T1000 (cell line): ENCODE measurements at places on chromosomes 7 and 10.

GRCh38 chr7:55348502-55348901, 16.6 kb upstream of the LANCL2 start:
- no peak for DNase-seq

DNA sequence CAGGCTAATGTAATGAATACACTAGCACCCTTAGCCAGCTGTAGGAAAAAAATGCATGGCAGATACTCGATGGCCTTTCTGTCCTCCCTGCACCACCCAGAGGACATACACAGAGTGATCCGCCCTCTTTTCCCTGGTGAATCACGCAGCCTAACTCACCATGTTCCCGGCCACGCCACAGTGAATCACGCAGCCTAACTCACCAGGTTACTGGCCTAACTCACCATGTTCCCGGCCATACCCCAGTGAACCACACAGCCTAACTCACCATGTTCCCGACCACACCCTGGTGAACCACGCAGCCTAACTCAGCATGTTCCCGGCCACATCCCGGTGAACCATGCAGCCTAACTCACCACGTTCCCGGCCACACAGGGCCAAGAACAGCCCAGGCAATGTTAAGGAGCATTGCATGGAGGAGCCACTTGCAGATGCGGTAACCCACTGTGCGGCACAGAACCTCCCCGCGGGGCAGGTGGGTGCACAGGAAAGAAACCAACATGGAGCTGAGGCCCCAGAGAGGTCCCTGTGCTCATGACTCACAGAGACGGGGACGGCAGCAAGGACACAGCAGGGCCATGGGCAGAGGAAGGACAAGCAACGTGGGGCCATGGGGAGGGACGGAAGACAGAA, 508.5 kb downstream of the DNAJB6 start:
- no peak for DNase-seq

GRCh38 chr10:62636825-62637248, 167.7 kb upstream of the ADO start:
- DNase-seq: no peak

DNA sequence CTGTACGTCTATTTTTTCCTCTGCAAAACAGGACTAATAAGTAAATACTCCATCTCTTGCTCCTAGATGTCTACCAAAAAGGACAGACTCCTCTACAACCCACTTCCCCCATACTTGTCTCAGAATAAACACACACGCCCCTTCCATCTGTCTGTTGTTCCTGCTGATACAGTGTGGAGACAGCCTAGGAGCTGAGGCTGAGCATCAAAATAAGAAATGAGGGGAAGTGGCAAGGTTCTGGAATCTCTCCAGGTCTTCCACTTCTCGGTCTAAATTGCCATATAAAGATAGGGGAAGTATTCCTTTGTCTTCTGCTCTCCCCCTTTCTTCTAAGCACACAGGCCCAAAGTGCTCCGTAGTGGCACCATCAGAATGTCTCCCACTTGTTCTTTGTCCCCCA, 30.8 kb upstream of the VSIR start:
- DNase-seq: no peak

GRCh38 chr10:31476088-31476487, 157.1 kb downstream of the ZEB1 start:
- no peak for DNase-seq

GRCh38 chr7:50352282-50352681, 47.8 kb downstream of the IKZF1 start:
- no peak for DNase-seq

DNA sequence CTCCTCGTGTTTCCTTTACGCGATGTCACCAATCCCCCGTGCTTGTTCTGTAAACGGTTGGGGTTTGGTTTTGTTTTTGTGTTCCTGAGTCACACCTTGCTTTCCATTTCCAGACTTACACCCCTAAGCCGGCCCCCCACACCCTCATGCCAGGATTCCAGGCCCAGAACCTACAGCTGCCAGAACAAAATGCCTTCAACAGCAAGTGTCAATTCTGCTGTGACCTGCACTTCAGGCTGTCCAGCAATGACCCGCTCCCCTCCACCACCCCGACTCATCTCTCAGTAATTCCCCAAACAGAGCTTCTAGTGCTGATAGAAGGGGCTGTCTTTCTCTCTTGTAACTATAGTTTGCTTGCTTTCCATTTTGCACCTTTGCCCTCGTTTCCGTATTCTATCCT, 722.1 kb upstream of the CELF2 start:
- DNase-seq: no peak

GRCh38 chr10:3757250-3757637, 27.8 kb downstream of the KLF6 start:
- no peak for DNase-seq

- DNase-seq: no peak
Observed at GRCh38 chr7:87960239-87960638, 26.2 kb downstream of the ADAM22 start.

GRCh38 chr10:14838582-14839304, 637 bp downstream of the HSPA14 start:
- peak; percentile 79 for DNase-seq

DNA sequence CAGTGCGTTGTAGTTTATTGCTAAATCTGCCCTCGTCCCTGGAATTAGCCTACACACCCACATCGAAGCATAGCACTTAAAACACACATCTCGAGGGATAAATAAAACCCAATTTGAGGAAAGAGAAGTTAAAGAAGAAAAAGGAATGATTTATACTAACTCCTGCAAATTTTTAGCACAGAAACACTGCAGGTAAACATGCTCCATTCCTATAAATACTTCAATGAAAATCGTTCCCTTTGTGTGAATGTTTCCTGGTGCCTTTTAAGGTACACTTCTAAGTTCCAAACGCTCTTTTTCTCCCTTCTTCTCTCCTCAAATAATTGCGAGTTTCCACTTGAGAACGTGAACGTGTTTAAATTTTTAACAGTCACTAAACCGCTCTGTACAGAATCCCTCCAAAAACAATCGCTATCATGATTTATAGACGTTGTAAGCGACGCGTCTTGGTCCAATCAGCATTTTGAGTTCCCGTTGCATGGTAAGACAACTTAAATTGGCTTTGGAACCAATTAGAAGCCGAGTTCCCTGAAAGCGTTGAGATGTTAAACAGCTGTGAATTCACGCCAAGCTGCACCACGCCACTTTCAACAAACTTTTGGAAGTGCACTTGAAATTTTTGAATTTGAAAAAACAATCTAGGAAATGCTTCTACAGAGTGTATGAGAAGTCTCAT, 12.5 kb upstream of the EBLN1 start:
- DNase-seq: no peak

GRCh38 chr10:21497177-21497807, 28.2 kb downstream of the SKIDA1 start:
- DNase-seq: peak; percentile 100

GRCh38 chr7:113793171-113793570, 125.6 kb downstream of the PPP1R3A start:
- DNase-seq: no peak

GRCh38 chr10:132299371-132300336, 8.1 kb downstream of the STK32C start:
- DNase-seq: no peak

- no peak for DNase-seq
Observed at GRCh38 chr7:124457841-124458240, 307.8 kb downstream of the GPR37 start.

DNA sequence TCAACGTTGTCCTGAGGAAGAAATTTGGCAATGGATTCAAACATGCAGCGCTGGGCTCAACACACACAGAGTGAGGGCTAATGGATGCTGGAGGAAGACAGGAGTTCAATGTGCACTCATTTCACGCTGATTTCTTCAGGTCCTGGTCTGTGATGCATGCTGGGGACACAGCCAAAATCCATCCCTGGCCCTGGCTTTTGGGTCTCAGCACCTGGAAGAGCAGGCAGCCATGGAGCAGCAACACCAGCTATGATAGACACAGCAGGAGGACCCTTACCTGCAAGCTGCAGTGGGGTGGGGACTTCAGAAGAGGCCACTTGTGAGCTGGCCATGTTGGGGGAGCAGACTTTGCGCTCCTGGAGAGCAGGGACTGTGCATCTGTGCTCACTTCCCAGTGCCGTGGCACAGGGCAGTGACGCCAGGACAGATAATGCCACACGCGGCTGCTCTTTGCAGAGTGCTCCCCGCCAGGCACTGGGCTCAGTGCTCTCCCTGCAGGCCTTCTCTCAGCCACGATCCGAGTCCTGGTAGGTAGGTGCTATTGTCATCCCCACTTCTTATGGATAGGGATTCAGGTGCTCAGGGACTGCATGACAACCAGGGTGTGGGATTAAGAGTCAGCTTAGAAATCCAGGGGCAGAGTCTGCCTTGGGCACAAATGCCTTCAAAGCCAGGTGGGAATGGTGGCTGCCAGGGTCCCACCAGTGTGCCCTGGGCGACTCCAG, 138.8 kb upstream of the UNC5B start:
- no peak for DNase-seq

DNA sequence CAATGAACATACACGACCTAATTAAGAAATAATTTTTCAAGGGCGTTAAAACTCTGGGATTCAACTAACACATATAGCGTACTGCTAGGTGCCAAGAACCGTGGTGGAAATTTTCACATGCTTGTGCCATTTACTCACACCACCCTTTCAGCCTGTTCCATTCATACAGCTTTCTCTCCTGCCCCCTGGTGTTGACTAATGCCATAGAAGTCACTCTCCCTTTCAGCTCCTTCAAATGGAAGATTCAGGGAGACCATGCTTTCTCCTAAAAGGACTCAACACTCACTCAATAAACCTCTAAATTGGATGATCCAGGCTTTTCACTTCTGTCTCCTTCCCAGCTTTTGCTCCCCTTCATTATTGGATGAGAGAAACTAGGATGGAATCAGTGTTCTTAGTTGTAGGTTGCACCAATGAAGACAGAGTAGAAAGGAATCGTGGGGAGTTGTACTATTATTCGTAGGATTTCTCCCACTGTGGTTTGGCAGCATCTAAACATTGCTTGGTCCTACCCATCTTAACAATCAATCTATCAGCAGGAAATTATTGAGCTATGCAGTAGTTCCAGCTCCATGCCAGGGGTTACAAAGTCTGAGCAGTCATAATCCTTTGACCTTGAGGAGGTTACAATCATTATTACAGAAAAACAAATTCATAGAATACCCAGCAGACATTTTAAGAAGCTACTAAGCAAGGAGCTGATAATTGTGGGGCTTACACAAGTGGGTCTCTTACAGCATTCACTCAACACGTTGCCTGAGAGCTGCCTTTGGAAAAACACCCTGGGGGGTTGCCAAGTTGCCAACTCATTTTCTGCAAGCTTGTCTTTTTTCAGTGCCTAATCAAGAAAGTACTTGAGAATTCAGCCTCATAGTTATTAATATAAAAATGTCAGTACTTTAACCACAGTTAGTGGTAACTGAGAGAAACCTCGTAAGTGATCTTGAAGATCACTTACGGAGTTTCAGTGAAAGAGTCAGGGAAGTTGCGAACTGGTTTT, 2.8 kb upstream of the PPP1R3C start:
- DNase-seq: peak; percentile 43

GRCh38 chr10:34739915-34740314, 75.2 kb downstream of the PARD3 start:
- no peak for DNase-seq

- DNase-seq: no peak
Observed at GRCh38 chr7:32428546-32428945, 61.6 kb downstream of the LSM5 start.

DNA sequence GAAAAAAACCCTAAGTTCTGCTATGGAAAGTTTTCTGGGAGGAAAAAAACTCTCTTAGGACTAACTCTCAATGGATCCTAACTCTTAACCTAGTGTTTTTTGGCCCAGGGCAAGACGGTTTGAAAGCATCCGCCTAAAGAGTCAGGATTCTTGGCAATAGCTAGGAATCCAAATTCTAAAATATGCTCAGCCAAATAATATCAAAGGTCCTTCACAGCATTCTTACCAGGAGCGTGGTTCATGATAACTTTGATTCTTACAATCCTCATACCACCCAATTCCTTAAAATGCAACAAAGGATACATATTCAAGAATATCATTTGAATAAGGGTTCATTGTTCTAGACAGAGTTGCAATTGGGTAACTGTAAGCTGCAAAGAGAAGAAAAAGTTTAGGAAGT, 21.3 kb downstream of the CPA1 start:
- DNase-seq: no peak

DNA sequence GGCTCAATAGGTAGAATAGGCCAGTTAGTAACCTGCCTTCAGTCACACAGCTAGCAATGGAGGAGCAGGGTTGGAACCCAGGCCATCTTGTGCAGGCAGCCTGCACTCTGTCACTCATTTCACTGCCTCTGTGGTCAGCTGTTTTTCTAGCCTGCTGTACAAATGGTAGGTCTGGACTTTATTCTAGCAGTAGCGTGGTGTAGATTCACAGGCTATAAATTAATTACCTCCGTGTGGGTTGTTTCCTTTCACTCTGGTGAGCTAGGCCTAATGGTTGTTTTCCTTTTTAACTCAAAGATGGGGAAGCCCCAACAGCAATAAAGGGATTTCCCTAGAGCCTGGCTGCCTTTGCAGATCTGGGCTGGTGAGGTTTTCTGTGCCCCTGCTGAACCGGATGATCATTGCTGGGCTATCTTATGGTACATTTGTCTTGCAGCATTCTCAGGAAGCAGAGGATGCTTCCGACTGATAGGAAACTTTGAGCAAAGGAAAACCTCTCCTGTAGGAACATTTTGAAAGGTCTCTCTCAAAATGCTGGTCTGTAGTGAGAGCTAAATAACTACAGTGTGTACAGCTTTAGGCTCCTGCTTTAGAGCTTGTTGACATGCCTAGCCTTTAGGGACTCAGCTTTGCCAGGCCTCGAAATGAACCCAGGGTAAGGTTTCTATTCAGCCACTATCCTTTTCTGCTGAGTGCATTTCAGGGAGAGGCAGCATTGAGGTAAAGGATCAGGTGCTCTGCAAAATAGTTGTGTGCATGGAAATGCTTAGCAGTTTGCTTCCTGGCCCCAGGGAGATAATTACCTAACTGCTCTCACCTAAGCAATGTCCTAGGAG, 157.4 kb downstream of the ST7 start:
- DNase-seq: no peak

DNA sequence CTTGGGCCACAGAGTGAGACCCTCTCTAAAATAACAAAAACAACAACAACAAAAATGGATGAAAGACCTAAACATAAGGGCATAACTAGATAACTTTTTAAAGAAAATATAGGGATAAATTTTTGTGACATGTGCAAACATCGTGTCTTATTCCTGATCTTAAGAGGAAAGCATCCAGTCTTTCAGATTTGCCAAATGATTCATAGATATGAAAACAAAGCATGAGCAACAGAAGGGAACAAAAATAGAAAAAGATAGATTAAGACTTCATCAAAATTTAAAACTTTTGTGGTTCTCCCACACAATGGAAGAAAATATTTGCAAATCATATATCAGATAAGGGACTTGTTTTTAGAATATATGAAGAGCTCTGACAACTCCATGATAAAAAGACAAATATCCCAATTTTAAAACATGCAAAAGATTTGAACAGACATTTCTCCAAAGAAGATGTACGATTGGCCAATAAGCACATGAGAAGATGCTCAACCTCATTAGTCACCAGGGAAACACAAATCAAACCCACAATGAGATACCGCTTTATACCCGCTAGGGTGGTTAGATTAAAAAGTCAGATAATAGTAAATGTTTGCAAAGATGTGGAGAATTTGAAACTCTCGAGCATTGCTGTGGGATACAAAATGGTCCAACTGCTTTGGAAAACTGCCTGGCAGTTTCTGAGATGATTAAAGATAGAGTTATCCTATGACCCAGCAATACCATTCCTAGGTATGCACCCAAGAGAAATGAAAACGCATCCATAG, 20.3 kb downstream of the PPIF start:
- DNase-seq: no peak

- no peak for DNase-seq
Observed at GRCh38 chr10:101295261-101295660, 58.7 kb upstream of the BTRC start.

GRCh38 chr10:75166623-75166972, 44.0 kb upstream of the VDAC2 start:
- DNase-seq: no peak
